ENCODE measurements at places on chromosomes 1 and 21.
A peak's percentile ranks its signal among the peaks of the same experiment; 100 is the strongest.

- no peak for DNase-seq
Observed at GRCh38 chr21:38337793-38338192, 81.0 kb downstream of the KCNJ15 start.

- DNase-seq = no peak
Observed at GRCh38 chr1:1283821-1284220, 3.6 kb downstream of the SCNN1D start.

DNA sequence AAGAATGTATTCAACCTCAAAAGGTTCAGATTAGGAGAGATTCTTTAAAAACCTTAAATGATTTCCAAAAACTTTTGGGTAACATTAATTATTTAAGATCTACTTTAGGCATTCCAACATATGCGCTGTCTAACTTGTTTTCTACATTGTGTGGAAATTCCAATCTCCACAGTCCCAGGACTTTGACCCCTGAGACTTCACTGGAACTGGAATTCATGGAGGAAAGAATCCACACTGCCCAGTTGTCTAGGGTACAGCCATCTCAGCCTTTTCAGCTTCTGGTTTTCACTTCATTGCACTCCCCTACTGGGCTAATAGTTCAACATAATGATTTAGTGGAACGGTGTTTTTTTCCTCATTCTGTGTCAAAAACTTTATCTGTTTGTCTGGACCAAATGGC lies 161.5 kb downstream of the IER5 start:
- DNase-seq = no peak

DNA sequence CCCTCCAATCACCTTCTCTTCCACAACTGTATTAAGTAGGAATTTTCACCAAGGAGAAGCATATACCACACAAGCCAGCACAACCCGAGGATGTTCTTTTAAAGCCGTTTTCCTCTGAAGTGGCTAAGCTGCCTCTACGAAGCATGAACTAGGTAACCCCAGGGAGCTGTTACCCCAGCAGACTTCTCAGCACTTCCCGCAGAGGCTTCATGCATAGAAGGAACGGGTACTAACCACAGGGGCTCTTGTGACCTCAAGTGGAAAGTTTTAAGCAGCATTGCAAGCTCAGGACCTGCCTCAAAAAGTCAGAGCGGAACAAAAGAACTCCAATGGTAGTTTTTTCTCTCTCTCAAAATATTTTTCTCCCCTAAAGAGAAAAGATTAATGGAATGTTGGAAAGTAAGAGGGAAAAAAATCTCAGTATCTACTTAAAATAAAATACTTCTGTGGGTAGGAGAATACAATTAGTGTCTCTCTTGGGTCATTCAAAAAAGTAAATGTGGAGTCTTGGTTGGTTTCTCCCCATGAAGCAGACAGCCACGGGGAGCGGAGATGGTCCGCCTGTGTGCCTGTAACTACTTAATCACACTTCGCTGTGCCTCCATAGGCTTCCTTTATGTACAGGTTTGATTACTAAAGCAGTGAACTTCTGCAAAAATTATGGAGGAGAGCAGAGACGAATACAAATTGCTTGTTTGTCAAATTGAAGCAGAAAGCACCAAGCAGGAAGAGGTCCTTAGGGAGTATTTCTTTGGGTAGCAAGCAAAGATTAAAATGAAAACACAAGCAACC lies 40.9 kb downstream of the STX6 start:
- DNase-seq = peak; percentile 10

GRCh38 chr1:24363994-24364393 lies 44.8 kb downstream of the GRHL3 start:
- no peak for DNase-seq

- no peak for DNase-seq
Observed at GRCh38 chr21:45982092-45982757, 655 bp downstream of the COL6A1 start.

DNA sequence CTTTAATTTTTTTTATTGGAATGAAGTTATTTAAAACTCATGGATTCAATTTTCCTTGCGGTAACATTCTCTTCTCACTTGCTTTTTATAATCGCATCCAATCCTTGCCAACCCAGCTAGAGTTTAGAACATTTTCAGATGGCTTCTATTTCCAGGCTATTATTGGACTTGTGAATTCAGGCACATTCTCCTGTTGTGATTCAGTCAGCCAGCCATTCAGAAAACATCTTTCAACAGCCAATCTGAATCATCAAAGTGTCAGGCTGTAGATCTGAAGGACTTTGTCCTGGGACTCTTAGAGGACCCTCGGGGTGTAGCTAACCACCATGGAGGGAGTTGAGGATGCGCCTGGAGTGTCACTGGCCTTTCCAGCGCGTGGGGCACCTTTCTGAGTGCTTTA lies 92.4 kb downstream of the PRDM2 start:
- no peak for DNase-seq

GRCh38 chr1:3850857-3851256 lies 6.2 kb downstream of the CEP104 start:
- DNase-seq = no peak

DNA sequence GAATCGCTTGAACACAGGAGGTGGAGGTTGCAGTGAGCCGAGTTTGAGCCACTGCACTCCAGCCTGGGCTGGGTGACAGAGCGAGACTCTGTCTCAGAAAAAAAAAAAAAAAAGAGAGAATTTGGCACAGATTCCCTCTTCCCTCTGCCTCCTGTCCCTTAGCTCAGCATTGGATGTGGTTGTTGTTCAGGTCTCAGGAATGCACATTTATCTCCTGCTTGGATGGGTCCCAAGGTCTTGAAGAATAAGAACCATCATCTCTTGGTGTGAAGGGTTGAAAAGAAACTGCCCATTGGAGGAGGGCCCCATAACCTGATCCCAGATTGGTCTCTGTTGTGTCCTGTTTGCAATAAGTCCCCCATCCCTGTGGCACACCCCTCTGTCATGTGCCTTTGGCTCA lies 34.9 kb downstream of the UBIAD1 start:
- DNase-seq = no peak

DNA sequence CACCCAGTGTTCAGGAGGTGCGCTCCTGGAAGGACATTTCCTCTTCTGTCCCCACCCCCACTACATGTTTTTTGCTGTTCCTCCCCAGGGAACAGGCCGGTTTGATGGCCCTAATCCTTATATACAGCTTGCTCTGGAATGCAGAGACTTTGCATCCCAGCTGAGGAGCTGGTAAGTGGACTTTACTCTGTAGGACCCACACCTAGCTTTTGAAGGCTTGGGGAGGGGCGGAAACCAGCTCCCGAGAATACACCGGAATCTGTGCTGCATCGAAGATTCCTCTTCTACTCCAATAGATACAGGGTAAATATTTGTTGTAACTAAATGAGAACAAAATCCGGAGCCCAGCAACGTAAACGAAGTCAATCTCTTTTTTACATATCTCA lies 1.2 kb upstream of the CGN start:
- DNase-seq = no peak

All from activated T-cell treated with anti-CD3 and anti-CD28 coated beads for 24 hours (primary cell).